Fibroblast of villous mesenchyme (primary cell): ENCODE measurements at places on chromosomes 5 and 9. TPM values are rescaled to one million over a fixed set of nuclear protein-coding genes. Genes with fewer than 3 reads are reported as not detected.

CCL27 gene
- total RNA-seq, result not detected in 2 replicates

APC gene
- 57.0 and 69.1 TPM in 2 replicates for total RNA-seq

- DNase-seq, result no peak
Measured at GRCh38 chr5:176508603-176509002, 28.6 kb downstream of the RNF44 start.

C9 gene
- total RNA-seq, result under 0.01 TPM in 1 of 2 replicates, not detected in the other

IRX1 gene
- total RNA-seq, result not detected in 2 replicates

DNA sequence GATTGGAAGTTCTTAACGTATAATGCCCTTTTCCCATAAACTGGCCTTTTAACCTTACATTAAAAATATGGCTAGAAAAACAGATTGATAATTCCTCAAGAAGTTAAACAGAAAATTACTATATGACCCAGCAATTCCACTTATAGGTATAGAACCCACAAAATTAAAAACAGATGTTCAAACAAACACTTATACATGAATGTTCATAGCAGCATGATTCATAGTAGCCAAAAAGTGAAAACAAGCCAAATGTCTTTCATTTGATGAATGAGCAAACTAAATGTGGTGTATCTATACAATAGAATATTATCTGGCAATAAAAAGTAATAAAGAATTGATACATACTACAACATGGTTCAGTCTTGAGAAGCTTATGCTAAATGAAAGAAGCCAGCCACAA, 35.5 kb downstream of the POU5F2 start:
- DNase-seq, result no peak

ANKRD18B gene
- total RNA-seq, result 0.97 TPM in 1 of 2 replicates, not detected in the other

DNA sequence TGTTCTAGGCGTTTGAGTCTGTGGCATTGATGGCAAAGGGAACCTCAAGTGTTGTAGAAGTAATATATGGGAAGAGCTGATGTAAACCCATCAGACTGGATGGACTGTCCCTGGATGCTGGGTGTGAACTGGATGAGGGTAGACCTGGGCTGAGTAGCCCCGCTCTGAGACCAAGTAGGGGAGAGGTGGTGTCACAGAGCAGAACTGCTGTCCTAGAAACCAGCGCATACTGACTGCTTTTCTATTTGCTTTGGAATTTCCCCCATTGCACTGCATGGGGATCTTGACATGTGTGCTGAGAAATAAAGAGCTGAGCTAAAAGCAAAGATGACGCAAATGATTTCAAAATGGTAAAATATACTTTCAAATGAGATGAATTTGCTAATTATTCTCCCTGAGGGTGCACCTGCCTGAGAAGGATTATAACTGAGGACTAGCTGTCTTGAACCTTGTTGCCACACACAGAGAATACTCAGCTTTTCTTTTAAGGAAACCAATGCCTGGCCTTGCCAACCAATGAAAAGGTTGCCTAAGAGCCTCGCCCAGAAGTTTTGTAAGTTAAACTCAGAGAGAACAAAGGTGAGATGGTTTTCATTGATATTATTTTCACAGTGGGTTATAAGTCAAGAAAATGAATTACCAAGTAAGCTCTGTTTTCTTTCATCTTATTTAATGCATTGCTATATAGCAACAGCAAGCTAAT, 44.8 kb downstream of the NIM1K start:
- DNase-seq, result no peak

DNA sequence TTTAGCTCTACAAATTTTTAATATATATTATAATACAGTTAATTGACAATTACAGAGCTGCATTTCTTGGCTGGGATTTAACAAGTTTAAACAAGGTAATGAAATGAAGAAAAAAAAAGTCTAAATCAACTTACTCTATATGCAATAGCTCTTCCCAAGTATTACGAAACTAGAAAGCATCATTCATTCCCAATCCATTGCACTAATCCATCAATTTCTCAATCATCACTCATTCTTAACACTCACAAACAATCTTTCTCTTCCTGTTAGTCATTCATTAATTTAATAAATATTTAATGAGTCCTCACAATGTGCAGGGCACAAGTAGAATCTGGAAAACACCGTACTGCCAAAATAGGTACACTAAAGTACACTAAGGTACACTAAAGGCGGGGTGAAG, 42.9 kb upstream of the APBA1 start:
- DNase-seq, result no peak

DNA sequence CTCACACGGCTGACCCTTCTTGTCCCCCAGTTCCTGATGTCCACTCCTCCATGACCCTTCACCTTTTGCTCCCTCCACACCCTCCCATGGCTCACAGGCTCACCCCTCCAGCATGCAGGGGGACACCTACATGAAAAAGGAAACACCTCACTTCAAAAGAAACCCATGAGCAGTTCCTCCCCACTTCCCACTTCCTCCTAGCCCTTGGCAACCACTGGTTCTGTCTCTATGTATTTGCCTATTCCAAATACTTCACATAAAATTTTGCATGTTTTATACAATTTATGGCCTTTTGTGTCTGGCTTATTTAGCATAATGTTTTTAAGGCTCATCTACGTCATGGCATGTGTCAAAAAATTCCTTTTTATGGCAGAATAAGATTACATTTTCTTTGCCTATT, 100.2 kb upstream of the S1PR3 start:
- DNase-seq, result no peak

DNA sequence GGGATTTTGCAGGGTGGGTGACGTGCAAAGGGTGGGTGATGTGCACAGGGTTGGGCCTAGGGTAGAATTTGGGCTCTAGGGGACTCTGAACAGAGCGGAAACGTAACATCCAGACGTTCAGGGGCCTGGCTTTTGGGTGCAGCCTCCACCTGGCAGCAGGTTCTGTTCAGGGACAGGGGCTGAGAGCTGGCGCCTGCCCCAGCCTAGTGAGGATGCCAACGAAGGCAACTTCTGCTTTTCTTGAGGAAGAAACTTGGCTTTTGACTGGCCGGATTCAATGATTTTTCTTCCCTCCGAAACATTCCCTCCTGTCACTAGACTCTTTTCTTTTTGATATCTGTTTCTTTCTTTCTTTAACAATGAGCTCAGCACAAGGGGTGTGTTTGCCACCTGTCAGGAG, 38.6 kb upstream of the SLC6A19 start:
- DNase-seq, result no peak

PCDHGA10 gene
- total RNA-seq, result 11.7 and 12.2 TPM in 2 replicates

PLAC8L1 gene
- total RNA-seq, result not detected in 2 replicates

ARHGEF37 gene
- 0.43 and 0.64 TPM in 2 replicates for total RNA-seq
